ENCODE measurements at places on chromosomes 2 and 18. TPM values are rescaled to one million over a fixed set of nuclear protein-coding genes. Genes with fewer than 3 reads are reported as not detected.

The SNTG2 gene
- 1.7 TPM for total RNA-seq

The NDC80 gene
- total RNA-seq: 44.4 TPM

GRCh38 chr2:203914546-203915182 lies 21.9 kb upstream of the ICOS start:
- H3K4me1 ChIP-seq: peaks cover 2% of the 10 kb centered on the region
- H3K27ac ChIP-seq: no peak overlapping the region
- peak; percentile 31 for DNase-seq
- no peaks in the 10 kb centered on the region for H3K27me3 ChIP-seq

- no peaks in the 10 kb centered on the region for H3K36me3 ChIP-seq
- DNase-seq: no peak
- H3K4me3 ChIP-seq: no peak overlapping the region
- no peak overlapping the region for H3K27ac ChIP-seq
These were observed 15.3 kb upstream of the CD207 start for GRCh38 chr2:70850925-70851324.

GRCh38 chr18:53991202-53991601 lies 233.3 kb downstream of the MBD2 start:
- no peaks in the 10 kb centered on the region for H3K27me3 ChIP-seq
- no peak overlapping the region for H3K4me3 ChIP-seq
- no peaks in the 10 kb centered on the region for H3K4me1 ChIP-seq
- no peaks in the 10 kb centered on the region for H3K36me3 ChIP-seq
- DNase-seq: no peak

GRCh38 chr2:187003038-187003554 lies 154.1 kb upstream of the ZSWIM2 start:
- H3K36me3 ChIP-seq: no peaks in the 10 kb centered on the region
- peak overlapping the region; percentile 59 for H3K27ac ChIP-seq
- no peak for DNase-seq
- H3K4me1 ChIP-seq: no peaks in the 10 kb centered on the region
- peak overlapping the region; percentile 29 for H3K4me3 ChIP-seq
- no peaks in the 10 kb centered on the region for H3K27me3 ChIP-seq

DNA sequence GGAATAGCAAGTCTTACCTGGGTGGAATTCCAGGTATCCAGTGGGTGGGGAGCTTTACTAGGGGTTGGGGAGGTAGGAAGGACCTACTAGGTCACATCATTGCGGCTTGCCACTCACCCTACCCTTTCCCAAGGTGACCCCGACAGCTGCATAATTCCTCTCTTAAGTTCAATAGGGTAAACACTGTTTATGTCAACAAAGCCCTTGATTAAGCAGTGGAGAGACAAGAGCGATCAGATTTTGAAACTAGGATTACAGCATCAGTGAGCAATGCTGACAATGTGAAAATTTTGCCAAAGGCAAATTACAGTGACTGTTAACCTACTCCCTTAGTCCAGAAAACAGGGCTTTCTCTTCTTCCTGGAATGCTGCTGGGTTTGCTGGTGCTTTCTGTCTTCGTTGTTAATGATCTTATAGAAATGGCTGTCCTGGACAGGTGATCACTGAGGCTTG lies 14.5 kb downstream of the SLC19A3 start:
- H3K36me3 ChIP-seq: no peaks in the 10 kb centered on the region
- no peaks in the 10 kb centered on the region for H3K27me3 ChIP-seq
- no peaks in the 10 kb centered on the region for H3K4me1 ChIP-seq
- no peak for DNase-seq
- H3K4me3 ChIP-seq: no peak overlapping the region

All from CD8-positive, alpha-beta memory T cell (primary cell).